ENCODE measurements at places on chromosomes 7 and 10.

- no peak overlapping the region for H3K27ac ChIP-seq
- DNase-seq, result no peak
- no peak overlapping the region for H3K4me3 ChIP-seq
Observed at GRCh38 chr10:22931948-22932347, 4.1 kb downstream of the ARMC3 start.

GRCh38 chr7:100169147-100169850 is 882 bp upstream of the GAL3ST4 start:
- no peaks in the 10 kb centered on the region for H3K36me3 ChIP-seq
- no peak for DNase-seq
- peak overlapping the region; percentile 64 for H3K4me3 ChIP-seq
- no peak overlapping the region for H3K27ac ChIP-seq
- H3K4me1 ChIP-seq, result peaks cover 41% of the 10 kb centered on the region
- H3K27me3 ChIP-seq, result peaks cover 43% of the 10 kb centered on the region

GRCh38 chr10:124989526-124989925 is 47.6 kb downstream of the ZRANB1 start:
- no peak for DNase-seq
- no peaks in the 10 kb centered on the region for H3K27me3 ChIP-seq
- peaks cover 45% of the 10 kb centered on the region for H3K36me3 ChIP-seq
- H3K27ac ChIP-seq, result no peak overlapping the region
- H3K4me1 ChIP-seq, result peaks cover 14% of the 10 kb centered on the region

- no peaks in the 10 kb centered on the region for H3K36me3 ChIP-seq
- H3K27ac ChIP-seq, result no peak overlapping the region
- no peak for DNase-seq
- H3K27me3 ChIP-seq, result no peaks in the 10 kb centered on the region
Observed at GRCh38 chr7:15527648-15528047, 34.2 kb downstream of the AGMO start.

GRCh38 chr7:1819259-1819841 is 149.3 kb downstream of the ELFN1 start:
- no peaks in the 10 kb centered on the region for H3K27me3 ChIP-seq
- peak overlapping the region; percentile 46 for H3K27ac ChIP-seq
- peaks cover 20% of the 10 kb centered on the region for H3K36me3 ChIP-seq
- H3K4me3 ChIP-seq, result peak overlapping the region; percentile 35
- no peak for DNase-seq

GRCh38 chr7:142503036-142503435 is 245.2 kb upstream of the PRSS58 start:
- no peaks in the 10 kb centered on the region for H3K4me1 ChIP-seq
- no peaks in the 10 kb centered on the region for H3K36me3 ChIP-seq
- H3K4me3 ChIP-seq, result no peak overlapping the region
- no peak for DNase-seq

GRCh38 chr10:17228091-17229015 is at the start of gene VIM:
VIM (plus strand) TSS chr10:17228241; CDS start chr10:17229423, 1,182 bp downstream.
- H3K36me3 ChIP-seq, result peaks cover 42% of the 10 kb centered on the region
- peak within 1 kb of the TSS; percentile 97 for H3K4me3 ChIP-seq
- no peaks in the 10 kb centered on the region for H3K27me3 ChIP-seq
- peaks cover 46% of the 10 kb centered on the region for H3K4me1 ChIP-seq
- peak; percentile 82 for DNase-seq

- no peak for DNase-seq
- H3K36me3 ChIP-seq, result no peaks in the 10 kb centered on the region
- H3K27me3 ChIP-seq, result peaks cover 13% of the 10 kb centered on the region
- no peak overlapping the region for H3K4me3 ChIP-seq
- H3K4me1 ChIP-seq, result no peaks in the 10 kb centered on the region
Observed at GRCh38 chr10:104480797-104481196, 127.2 kb downstream of the CFAP58 start.

- H3K27ac ChIP-seq, result no peak overlapping the region
- H3K27me3 ChIP-seq, result no peaks in the 10 kb centered on the region
- H3K4me3 ChIP-seq, result no peak overlapping the region
- no peaks in the 10 kb centered on the region for H3K36me3 ChIP-seq
Observed at GRCh38 chr7:156156734-156157408, 344.6 kb upstream of the SHH start.

- no peak for DNase-seq
- H3K27me3 ChIP-seq, result no peaks in the 10 kb centered on the region
- H3K27ac ChIP-seq, result no peak overlapping the region
- H3K4me3 ChIP-seq, result no peak overlapping the region
- H3K36me3 ChIP-seq, result no peaks in the 10 kb centered on the region
- H3K4me1 ChIP-seq, result no peaks in the 10 kb centered on the region
Observed at GRCh38 chr7:39233851-39234529, 256.3 kb downstream of the POU6F2 start.

GRCh38 chr10:43648398-43649184 is at the start of gene ZNF32:
ZNF32 (minus strand) TSS chr10:43648881; CDS start chr10:43646133, 2,748 bp downstream.
- H3K27ac ChIP-seq, result peak within 1 kb of the TSS; percentile 77
- peaks cover 35% of the 10 kb centered on the region for H3K36me3 ChIP-seq
- H3K4me3 ChIP-seq, result peak within 1 kb of the TSS; percentile 94
- peak; percentile 79 for DNase-seq
- H3K4me1 ChIP-seq, result peaks cover 20% of the 10 kb centered on the region

- no peak for DNase-seq
- no peaks in the 10 kb centered on the region for H3K36me3 ChIP-seq
- no peak overlapping the region for H3K27ac ChIP-seq
- H3K4me3 ChIP-seq, result no peak overlapping the region
- H3K27me3 ChIP-seq, result peaks cover 3% of the 10 kb centered on the region
- H3K4me1 ChIP-seq, result no peaks in the 10 kb centered on the region
Observed at GRCh38 chr10:78776756-78777155, 292.0 kb upstream of the ZMIZ1 start.

DNA sequence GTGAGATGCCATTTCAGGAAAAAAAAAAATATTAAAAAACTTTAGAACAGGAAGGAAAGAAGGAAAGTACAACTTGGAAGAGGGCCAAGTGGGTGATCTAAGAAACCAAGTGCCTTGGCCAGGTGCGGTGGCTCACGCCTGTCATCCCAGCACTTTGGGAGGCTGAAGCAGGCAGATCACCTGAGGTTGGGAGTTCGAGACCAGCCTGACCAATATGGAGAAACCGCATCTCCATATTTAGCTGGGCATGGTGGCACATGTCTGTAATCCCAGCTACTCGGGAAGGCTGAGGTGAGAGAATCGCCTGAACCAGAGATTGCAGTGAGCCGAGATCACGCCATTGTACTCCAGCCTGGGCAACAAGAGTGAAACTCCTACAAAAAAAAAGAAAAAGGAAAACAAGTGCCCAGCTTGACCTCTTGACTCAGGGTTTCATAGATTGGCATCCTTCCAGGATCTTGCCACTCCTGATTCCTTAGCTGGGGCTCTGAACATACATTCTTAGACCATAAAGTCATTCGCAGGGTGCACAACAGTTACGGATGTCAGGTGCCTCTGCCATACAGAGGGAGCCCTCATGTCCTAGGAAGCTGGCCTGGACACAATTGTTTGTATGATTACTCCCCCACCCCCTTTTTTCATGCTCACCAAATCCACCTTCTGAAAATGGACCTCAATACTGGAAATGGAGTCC is 2.1 kb upstream of the GUSB start:
- no peak overlapping the region for H3K4me3 ChIP-seq
- H3K27ac ChIP-seq, result no peak overlapping the region
- no peak for DNase-seq
- H3K27me3 ChIP-seq, result no peaks in the 10 kb centered on the region
- peaks cover 6% of the 10 kb centered on the region for H3K36me3 ChIP-seq

- H3K4me3 ChIP-seq, result no peak overlapping the region
- H3K27me3 ChIP-seq, result no peaks in the 10 kb centered on the region
- no peak overlapping the region for H3K27ac ChIP-seq
- H3K36me3 ChIP-seq, result no peaks in the 10 kb centered on the region
Observed at GRCh38 chr10:103042129-103042528, 124.0 kb downstream of the CNNM2 start.

- peaks cover 7% of the 10 kb centered on the region for H3K4me1 ChIP-seq
- DNase-seq, result no peak
- peaks cover 11% of the 10 kb centered on the region for H3K27me3 ChIP-seq
- no peak overlapping the region for H3K27ac ChIP-seq
- peaks cover 2% of the 10 kb centered on the region for H3K36me3 ChIP-seq
Observed at GRCh38 chr7:143906151-143906550, 4.2 kb upstream of the TCAF1 start.

GRCh38 chr7:145009876-145010275 is 174.0 kb upstream of the TPK1 start:
- H3K4me3 ChIP-seq, result no peak overlapping the region
- DNase-seq, result no peak
- no peaks in the 10 kb centered on the region for H3K36me3 ChIP-seq
- no peak overlapping the region for H3K27ac ChIP-seq
- H3K27me3 ChIP-seq, result no peaks in the 10 kb centered on the region

GRCh38 chr7:97145068-97145467 is 27.6 kb downstream of the SDHAF3 start:
- DNase-seq, result no peak
- peaks cover 42% of the 10 kb centered on the region for H3K36me3 ChIP-seq
- no peaks in the 10 kb centered on the region for H3K27me3 ChIP-seq
- no peaks in the 10 kb centered on the region for H3K4me1 ChIP-seq
- H3K4me3 ChIP-seq, result no peak overlapping the region

- no peak overlapping the region for H3K27ac ChIP-seq
- H3K4me1 ChIP-seq, result no peaks in the 10 kb centered on the region
- H3K36me3 ChIP-seq, result no peaks in the 10 kb centered on the region
- H3K4me3 ChIP-seq, result no peak overlapping the region
- H3K27me3 ChIP-seq, result peaks cover 14% of the 10 kb centered on the region
Observed at GRCh38 chr10:15344876-15345285, 26.2 kb downstream of the FAM171A1 start.

DNA sequence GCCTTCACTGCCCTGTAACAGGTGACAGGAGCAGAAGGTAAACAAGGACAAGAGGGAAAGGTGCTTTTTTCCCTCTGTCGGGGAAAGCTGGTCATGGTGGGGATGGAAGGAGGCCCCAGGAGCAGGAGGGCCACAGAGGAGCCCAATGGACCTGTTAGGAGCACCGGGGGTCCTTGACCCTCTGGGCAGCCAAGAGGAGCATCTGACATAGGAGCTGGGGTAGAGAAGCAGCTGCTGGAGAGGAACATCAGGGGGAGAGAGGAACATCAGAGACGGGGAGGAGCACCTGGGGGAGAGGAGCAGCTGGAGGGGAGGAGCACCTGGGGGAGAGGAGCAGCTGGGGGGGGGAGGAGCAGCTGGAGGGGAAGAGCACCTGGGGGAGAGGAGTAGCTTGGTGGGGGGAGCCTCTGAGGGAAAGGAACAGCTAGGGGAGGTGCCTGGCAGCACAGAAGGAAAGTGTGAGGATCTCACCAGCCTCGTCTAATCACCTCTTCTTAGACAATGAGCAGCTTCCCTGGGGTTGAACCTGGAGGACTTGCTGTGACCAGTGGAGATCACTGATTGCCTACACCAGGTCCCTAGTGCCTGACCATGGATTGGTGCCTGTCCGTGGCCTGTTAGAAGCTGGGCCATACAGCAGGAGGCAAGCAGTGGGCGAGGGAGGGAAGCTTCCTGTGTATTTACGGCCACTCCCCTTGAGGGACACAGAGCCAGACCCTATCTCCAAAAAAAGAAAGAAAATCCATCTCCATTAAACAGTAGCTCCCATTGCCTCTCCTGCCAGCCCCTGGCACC is 37.6 kb downstream of the JAKMIP3 start:
- no peak overlapping the region for H3K27ac ChIP-seq
- no peak overlapping the region for H3K4me3 ChIP-seq
- no peaks in the 10 kb centered on the region for H3K36me3 ChIP-seq
- no peak for DNase-seq

- H3K36me3 ChIP-seq, result no peaks in the 10 kb centered on the region
- H3K27me3 ChIP-seq, result no peaks in the 10 kb centered on the region
- H3K4me3 ChIP-seq, result no peak overlapping the region
- no peak overlapping the region for H3K27ac ChIP-seq
- DNase-seq, result no peak
Observed at GRCh38 chr7:12481722-12482121, 78.1 kb upstream of the VWDE start.
